ENCODE measurements at places on chromosomes 12 and 14. TPM values are rescaled to one million over a fixed set of nuclear protein-coding genes. Genes with fewer than 3 reads are reported as not detected.

The CDK2 gene
- total RNA-seq = 51.4 TPM

The C12orf60 gene
- 0.32 TPM for total RNA-seq

The KRT82 gene
- not detected for total RNA-seq

- no peak for DNase-seq
These were observed 10.9 kb upstream of the OTX2 start for GRCh38 chr14:56821177-56821576.

GRCh38 chr14:104698688-104699425 lies 9.4 kb downstream of the INF2 start:
- DNase-seq = no peak

DNA sequence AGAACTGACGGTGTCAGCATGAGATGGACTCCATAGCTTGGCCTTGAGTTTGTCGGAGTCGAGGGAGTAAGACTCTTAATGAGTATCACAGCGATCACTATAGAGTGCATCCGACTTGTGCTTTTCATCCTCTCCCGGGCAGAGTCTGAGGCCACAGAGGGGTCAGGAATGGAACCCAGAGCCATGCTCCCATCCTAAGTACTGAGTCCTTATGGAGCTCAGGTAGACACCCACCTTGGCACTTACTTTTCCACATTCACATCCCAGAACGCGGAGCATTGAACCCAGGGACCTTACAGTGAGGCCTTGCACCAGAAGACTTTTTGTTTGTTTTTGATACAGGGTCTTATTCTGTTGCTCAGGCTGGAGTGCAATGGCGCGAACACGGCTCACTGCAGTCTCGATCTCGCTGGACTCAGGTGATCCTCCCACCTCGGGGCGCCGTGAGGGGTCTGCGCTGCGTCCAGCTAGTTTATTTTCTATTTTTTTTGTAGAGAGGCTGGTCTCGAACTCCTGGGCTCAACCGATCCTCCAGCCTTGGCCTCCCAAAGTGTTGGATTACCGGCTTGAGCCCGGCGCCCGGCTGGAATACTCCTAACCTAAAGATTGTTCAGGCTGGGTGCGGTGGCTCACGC lies 719 bp upstream of the SRSF9 start:
- DNase-seq = peak; percentile 30

- no peak for DNase-seq
These were observed 25.9 kb upstream of the SRP54 start for GRCh38 chr14:34956931-34957330.

- no peak for DNase-seq
These were observed 99.8 kb downstream of the AKAP6 start for GRCh38 chr14:32428875-32429274.

DNA sequence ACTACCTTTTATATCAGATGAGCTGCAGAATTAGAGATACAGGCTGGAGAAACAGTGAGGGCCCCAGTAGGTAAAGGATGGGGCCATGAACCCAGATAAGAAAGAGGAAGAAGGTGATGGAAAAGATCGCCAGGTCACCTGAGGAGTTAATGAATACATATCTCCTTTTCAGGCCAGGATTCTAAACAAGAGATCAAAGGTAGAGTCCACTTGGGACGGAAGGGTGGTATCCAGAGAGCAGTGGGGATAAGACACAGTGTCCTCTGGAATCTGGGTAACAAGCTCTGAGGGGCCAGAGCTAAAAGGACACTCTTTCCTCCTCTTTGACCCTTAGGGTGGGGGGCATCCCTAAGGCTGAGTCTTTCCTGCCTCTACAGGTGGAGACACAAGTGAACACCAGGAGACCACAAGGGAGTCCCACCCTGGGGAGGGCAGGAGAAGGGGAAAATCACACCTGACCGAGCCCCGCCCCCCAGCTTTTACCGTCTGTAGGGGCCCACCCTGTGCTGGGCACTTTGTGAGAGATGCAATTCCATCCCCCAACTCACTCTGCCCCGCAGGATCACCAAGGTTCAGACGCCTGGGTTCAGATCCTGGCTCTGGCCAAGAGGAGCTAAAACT lies 27.3 kb downstream of the SERPINA1 start:
- no peak for DNase-seq
